Anterior cingulate cortex (tissue), 58 donors: ENCODE measurements at places on chromosomes 11 and 22.
A peak's percentile ranks its signal among the peaks of the same experiment; 100 is the strongest.

- DNase-seq = no peak
These were observed 269.5 kb upstream of the SESN3 start for GRCh38 chr11:95500466-95500865.

DNA sequence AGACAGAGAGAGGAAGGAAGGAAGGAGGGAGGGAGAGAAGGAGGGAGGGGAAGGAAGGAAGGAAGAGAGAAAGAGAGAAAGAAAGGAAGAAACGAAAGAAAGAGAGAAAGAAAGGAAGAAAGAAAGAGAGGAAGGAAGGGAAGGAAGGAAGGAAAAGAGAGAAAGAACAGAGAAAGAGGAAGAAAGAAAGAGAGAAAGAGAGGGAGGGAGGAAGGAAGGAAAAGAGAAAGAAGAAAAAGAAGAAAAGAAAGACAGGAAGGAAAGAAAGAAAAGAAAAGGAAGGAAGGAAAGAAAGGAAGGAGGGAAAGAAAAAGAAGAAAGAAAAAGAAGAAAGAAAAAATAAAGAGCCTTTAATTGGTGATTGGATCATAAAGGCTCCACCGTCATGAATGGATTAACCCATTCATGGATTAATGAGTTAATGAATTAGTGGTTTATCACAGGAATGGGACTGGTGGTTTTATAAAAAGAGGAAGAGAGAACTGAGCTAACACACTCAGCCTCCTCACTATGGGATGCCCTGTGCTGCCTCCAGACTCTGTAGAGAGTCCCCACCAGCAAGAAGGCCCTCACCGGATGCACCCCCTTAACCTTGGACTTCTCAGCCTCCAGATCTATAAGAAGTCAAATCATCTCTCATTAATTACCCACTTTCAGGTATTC lies 9.0 kb upstream of the PLAAT2 start:
- no peak for DNase-seq

- DNase-seq = no peak
These were observed 11.5 kb downstream of the VSTM5 start for GRCh38 chr11:93838967-93839366.

GRCh38 chr11:35553021-35553420 lies 27.6 kb upstream of the PAMR1 start:
- DNase-seq = no peak

DNA sequence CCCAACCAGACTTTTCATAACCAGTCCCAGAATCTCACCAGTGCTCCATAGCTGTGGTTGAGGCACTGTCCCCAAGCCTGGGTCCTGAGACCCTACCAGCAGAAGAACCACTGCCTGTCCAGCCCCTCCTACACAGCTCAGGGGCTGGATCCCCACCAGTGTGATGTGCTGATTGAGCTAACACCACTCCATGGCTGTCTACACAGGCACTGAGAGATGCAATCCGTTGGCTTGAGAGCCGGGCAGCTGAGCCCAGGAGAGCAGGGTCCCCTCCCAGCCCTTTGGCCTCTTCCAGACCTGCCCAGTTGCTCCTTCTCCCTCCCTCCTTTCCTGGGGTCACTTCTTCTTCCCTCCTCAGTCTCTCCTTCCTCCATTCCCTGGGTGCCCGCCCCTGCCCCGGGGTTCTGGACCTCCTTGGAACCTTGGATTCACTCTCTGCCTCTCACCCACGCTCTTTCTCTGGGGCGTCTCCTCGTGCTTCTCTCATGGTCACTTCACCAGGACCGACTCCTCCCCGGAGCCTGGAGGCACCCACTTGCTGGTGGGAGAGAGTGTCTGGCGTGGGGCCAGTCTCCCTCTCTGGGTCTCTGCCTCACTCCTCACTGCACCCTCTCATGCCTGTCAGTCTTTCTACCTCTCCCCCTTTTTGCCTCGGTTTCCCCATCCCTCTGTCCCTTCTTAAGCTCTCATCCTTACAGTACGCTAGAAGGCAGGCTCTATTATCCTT lies 706 bp upstream of the SCYL1 start:
- DNase-seq = no peak

GRCh38 chr11:41320653-41321052 lies 138.8 kb downstream of the LRRC4C start:
- no peak for DNase-seq

DNA sequence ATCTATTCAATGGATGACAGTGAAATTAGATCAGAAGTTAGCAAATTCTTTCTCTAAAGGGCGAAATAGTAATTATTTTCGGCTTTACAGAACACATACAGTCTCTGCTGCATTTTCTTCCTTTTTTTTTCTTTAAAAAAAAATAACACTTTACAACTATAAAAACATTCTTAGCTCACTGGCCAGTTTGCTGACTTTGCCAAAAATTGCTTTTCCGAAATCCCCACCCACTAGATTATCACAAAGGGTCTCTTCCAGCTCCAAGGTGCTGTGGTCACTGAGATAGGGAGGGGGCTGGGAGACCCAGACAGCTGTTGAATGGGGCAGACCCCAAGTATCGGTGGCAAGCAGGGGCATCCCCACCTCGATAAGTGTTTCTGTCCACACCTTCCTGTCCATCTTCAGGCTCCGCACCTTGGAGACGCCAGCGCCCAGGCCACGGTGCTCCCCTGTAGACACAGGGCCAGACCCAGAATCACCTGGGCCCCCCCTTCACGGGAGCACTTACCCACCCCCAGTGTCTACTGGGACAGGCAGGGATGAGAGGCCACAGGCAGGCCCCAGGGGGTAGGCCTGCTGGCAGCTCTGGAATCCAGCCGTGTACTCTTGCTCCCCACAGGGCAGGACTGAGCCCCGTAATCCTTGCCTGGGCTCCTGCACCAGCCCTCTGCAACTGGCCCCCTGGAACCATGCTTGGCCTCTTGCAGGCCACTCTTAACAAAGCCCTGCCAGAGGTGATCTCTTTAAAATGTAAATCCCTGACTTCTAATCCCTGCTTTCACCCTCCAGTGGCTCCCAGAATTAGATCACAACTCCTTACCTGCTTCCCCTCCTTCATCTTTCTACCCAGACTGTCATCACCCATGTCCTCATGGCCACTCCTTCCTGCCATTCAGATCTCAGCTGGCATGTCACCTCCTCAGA lies 31.5 kb upstream of the PDE2A start:
- no peak for DNase-seq

DNA sequence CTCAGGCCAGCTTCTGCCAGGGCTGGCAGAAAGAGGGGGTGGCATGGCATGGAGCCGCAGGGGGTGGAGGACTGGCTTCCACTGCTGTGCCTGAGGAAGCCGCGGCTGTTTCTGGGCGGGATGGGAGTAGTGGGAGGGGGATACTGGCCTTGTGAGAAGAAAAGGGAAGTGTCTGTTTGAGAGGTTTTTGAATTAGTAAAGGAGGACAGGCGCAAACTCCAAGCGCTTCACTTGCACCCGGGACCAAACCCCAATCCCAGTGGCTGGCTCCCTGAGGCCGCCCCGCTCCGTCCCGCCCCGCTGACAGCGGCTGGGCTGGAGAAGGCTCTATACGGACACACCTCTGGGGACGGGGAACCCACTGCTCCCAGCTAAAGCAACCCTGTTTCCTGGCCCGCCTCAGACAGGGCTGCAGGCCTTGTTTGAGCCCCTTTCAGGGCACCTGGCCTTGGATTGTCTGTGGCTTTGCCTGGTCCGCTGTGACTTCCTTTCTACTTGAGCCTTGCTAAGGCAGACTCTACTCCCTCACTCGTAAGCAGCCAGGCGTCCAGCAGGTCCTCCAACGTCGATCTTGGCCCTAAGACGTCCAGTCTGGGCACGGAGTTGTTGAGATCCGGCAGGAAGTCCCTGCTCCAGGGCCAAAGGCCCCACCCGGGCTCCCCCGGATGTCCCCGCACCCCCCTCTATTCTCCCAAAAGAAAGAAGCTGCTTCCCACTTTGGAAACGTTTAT lies 2.2 kb downstream of the APOA1 start:
- no peak for DNase-seq

- DNase-seq = no peak
These were observed 11.2 kb upstream of the TPCN2 start for GRCh38 chr11:69037544-69037943.

DNA sequence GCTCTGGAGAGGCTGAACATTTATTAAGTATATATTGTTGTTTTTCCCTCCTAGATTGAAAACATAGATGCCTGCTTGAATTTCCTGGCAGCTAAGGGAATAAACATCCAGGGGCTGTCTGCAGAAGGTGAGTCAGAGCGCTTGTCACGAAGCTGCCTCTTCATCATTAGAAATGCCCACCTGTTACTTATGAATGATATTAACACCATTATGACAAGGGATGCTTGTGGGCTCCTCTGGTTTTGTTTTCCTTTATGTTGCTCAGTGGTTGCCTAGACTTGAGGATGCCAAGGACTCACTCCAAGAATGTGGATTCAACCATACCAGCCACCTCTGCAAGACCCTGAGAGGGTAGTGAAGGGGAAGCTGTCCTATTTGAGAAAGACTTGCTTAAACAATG lies 156.2 kb downstream of the NAV2 start:
- DNase-seq = no peak

DNA sequence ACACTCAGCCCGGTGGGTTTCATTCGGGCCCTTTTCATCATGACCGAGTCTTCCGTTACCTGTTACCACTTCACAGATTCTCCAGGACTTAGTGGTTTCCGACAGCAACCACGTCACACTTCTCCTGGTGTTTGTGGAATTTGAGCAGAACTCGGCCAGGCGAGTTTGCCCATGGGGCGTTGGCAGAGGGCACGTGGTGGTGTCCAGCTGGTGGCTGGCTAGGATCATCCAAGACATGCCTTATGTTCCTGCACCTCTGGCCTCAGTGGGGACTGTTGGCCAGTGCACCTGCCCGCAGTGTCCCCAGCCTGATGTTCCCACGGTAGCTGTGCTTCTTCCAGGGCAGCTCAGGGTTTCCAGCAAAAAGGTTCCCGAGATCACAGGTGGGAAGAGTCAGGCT lies 87.3 kb downstream of the ARHGAP8 start:
- DNase-seq = no peak

DNA sequence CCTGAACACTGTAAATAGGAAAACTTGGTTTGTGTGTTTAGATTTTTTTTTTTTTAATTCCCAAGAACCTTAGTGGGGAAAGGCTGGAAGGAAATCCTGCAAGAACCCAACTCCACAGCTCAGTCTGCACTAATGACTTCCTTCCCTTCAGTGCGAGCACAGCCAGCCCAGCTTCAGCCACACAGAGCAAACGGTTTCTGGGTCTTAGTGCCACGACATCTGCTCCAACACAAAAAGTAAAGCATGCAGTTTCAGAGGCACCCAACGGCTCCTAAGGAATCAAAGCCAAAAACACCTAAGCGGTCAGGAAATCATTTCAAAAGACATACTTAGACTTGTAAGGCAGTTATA lies 236.1 kb downstream of the TTC28 start:
- peak; percentile 61 for DNase-seq

- no peak for DNase-seq
These were observed 25.0 kb upstream of the EXPH5 start for GRCh38 chr11:108618529-108618928.

GRCh38 chr11:34064291-34064690 lies 12.8 kb downstream of the CAPRIN1 start:
- DNase-seq = no peak

DNA sequence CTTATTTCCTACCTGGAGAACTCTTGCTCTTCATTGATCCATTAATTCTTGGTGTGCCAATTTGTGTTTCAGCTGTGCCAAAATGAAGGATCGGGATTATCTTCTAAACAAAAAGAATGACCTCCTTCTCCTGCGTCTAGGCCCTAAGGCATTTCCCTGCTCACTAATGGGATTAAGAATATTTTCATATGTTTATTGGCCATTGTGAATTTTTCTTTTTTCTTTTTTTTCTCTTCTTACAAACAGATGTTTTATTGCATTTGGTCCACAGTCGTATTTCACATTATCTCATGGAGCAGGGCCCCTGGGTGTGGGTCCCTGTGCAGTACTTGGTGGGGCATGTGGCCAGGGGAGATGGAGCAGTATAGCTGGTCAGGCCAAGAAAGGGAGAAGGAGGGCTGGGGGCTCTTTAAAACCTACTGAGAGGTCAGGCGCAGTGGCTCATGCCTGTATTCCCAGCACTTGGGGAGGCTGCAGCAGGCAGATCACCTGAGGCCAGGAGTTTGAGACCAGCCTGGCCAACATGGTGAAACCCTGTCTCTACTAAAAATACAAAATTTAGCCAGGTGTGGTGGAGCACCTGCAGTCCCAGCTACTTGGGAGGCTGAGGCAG lies 35.3 kb upstream of the HORMAD2 start:
- DNase-seq = no peak

DNA sequence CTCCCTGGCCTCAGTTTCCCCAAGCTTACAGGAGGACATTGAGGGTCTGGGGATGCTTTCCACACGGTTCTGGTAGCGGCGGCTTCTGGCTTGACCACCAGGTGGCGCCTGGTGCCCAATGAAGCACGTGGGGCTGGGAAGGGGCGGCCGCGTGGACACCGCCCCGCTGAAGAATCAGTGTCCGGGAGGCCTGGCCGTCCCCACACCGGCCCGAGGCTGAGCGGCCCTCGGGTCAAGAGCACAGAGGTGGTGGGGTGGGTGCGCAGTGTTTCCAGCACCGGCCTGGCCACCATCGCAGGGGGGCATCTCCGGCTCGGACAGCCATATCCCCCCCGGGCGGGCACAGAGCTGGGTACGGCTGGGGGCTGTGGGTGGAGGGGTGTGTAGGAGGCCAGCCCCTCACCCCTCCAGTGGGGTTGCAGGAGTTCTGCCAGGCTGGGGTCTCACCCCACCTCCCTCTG lies 27.8 kb upstream of the PPARA start:
- peak; percentile 49 for DNase-seq

DNA sequence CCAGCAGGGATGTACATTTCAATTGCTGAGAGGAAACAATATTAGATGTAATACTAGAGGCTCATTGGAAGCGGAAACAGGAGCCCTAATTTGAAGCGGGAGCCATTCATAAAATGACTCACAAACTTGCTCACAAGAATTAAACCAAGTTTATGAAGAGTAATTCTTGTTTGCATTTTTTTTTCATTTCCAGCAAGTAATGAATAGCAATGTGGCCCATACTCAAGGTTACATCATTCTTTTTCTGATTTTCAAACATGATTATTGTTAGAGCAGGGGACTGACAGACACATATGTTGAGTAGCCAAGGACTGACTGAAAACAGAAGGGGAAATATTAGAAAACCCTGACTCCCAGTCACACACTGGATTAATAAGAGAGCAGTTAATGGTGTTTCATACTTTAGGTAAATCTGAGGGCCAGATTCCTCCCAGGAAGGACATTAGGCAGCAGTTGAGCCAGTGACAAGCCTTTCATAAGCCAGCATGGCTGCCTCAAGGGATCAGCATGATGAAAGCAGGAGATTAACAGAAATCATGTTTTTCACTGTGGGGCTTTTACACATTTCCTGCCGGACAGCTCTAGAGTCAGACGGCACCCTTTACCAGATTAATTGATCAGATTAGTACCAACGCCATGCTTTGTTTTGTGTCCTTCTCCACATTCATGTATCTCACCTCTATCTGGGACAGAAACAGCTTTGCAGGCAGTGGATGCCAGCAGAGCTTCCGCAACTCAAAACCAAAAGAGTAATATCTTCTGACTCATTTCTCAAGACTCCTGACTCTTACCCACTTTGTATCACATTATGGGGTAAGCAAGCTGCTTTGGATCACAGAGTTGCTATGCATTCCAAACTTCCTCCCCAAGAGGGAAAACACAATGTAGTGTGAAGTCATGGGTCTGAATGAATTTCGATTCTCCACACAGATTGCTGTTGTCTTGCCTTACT lies 831.6 kb downstream of the KCNA4 start:
- no peak for DNase-seq

- DNase-seq = no peak
These were observed 142.3 kb downstream of the ELP4 start for GRCh38 chr11:31651822-31652221.
